ENCODE measurements at places on chromosomes 12 and 14.

- no peak for DNase-seq
Observed at GRCh38 chr14:102688290-102688689, 89.0 kb upstream of the TRAF3 start.

DNA sequence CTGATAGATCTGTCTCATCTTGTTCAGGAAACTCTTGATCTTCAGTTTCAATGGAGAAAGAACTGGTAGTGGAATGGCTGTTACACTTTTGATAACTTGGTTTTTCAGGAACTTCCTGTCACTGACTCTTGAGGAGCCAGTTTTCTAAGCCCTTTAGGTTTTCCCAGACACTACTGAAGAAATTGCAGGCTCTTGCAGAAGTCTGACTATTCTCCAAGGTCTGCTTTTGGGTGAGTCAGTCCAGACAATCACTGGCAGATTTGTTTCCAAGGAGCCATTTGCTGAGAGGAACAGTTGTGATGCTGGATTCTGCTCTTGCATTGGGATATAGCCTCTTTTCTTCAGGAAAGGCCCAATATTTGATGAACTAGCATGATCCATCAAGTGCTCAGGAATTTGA lies 468.0 kb downstream of the FUT8 start:
- no peak for DNase-seq

DNA sequence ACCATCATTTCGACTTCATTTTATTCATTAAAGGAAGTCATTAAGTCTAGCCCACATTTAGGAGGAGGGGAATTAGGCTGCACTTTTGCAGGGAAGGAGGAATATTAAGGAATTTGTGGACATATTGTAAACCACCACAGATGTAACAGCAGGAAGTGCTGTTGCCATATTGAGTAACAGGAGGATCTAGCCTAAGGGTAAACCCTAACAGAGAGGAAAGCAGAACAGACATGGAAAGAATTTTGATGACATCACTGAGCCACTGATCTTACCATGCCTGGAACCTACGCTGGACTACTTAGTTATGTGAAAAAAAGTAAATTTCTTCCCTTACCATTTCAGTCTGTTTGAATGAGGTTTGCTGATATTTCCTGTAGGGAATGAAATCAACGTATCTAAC lies 100.7 kb upstream of the ATF7IP start:
- no peak for DNase-seq

GRCh38 chr12:64682572-64683277 lies 72.4 kb downstream of the RASSF3 start:
- no peak for DNase-seq

GRCh38 chr12:70241845-70242244 lies 1.4 kb upstream of the CNOT2 start:
- DNase-seq, result no peak

DNA sequence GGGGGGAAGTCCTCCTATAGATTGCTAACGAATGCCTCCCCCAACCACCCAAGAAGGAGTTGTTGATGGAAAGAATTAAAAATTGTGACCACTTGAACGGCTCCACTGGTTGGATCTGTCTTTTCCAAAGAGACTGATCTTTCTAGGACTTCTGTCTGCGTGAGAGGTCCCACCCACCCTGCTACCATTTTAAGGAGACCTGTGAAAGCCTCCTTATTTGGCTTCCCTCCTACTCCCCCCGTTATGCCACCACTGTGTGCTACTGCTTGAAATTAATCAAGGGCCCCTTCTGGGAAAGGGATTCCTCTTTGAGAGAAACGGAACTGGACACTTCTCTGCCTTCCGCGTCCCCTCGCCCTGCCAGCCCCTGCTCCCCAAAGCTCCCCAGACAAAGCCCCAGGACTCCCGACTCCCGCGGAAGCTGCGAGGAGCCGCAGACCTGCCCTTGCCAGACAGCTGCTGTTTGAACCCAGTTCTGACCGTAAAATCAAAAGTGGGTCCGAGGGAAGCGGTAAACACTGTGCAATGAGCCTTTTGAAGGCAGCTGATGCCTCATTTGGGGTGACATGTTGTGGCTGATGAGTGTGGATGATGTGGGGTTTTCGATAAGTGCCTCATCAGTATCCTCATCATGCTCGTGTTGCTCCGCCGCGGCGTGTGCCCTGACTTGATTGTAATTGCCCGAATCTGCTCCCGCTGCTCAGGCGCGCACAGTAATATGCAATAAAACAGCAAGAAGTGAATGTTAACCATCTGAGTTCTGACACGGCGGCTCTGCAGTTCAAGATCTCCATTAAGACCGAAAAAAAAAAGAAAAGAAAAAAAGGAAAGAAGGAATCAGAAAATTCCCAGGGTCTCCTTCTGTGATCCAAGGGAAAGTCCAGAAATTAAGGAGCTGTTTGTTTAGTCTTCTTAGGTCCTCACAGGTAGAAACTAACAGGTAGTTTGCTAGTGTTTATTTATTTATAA lies 48.2 kb downstream of the MBIP start:
- DNase-seq, result no peak
